ENCODE measurements at places on chromosomes 16 and 17. TPM values are rescaled to one million over a fixed set of nuclear protein-coding genes. Genes with fewer than 3 reads are reported as not detected.

DNA sequence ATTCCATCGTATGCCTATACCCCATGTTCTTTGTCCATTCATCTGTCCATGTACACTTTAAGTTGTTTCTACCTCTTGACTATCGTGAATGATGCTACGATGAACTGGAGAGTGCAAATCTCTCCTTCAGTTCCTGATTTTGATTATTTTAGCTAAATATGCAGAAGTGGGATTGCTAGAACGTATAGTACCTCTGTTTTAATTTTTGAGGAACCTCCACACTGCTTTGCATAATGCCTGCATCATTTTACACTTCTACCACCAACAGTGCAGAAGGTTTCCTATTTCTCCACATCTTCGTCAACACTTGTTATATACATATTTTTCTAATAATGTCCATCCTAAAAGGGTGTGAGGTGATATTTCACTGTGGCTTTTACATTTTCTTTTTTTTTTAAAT, 43.9 kb downstream of the SDR42E1 start:
- no peak for DNase-seq

The MKS1 gene
- 55.2 TPM for polyA plus RNA-seq

GRCh38 chr16:69443927-69444631, 19.7 kb downstream of the CYB5B start:
- DNase-seq, result no peak

The TEKT1 gene
- 0.41 TPM for polyA plus RNA-seq

The KRT31 gene
- polyA plus RNA-seq, result not detected

GRCh38 chr17:55683550-55684315, 38.9 kb downstream of the TMEM100 start:
- DNase-seq, result no peak

The CDH1 gene
- 95.9 TPM for polyA plus RNA-seq

The KRTAP4-5 gene
- polyA plus RNA-seq, result not detected

The EXOC3L1 gene
- 6.5 TPM for polyA plus RNA-seq

The SOCS3 gene
- 8.4 TPM for polyA plus RNA-seq

The FOXN1 gene
- polyA plus RNA-seq, result 0.69 TPM

The CCL18 gene
- not detected for polyA plus RNA-seq

GRCh38 chr17:32226886-32227285, 38.7 kb upstream of the RHBDL3 start:
- DNase-seq, result no peak

The SRSF2 gene
- 337 TPM for polyA plus RNA-seq
